ENCODE measurements at places on chromosomes 1 and 21. TPM values are rescaled to one million over a fixed set of nuclear protein-coding genes. Genes with fewer than 3 reads are reported as not detected.

The CCDC30 gene
- total RNA-seq: 3.2 TPM

DNA sequence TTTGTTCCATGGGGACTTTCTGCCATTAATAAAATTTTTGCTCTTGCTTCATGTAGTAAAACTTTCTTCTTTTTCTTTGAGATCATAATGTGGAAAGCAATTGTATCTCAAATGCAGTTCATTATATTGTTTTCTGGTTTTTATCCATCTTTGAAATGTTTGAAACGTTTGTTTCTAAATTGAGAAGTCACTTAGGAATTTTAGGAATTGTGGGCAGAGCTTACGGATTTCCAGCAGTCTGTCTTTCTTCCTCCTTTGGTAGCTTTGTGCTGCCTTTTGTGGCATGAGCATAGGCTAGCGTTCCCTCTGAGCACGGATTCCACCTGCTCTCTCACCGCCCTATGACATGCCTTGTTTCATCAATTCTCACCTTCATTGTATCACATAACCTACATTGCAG is 2.9 kb upstream of the ST6GALNAC5 start:
- no peak for DNase-seq

DNA sequence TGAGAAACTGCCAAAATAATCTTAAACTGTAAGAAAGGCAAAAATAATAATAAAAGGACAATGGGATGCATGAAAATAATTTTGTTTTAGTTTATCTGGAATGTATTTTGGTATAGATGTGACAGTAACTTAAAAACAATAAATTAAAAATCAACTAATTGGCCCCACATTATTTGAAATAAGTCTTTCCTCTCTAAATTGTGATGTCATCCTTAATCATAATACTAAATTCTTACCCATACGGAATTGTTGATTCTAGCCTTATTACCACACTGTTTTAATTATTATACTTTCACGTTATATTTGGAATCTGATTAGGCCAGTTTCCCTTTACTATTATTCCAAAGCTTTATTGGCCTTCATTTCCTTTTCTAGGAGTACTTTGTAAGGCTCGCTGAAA is 7.7 kb downstream of the DESI2 start:
- no peak for DNase-seq

DNA sequence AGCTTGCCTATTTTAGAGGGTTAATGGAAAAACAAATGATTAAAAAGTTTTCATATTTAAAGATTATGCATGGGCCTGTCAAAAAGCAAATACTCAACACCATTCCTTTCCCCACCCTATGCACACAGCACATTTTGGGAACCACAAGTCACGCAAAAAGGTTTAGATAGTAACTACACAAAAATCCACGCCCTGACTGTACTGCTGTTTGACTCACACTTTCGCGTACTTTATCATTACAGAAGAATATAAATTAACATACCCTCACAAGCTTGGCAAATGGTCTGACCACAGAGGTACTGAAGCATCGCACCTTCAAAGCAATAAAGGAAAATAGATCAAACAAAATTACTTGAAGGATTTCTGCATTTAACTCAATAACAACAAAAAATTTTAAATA is 1.4 kb downstream of the ATP5PO start:
- DNase-seq: no peak

DNA sequence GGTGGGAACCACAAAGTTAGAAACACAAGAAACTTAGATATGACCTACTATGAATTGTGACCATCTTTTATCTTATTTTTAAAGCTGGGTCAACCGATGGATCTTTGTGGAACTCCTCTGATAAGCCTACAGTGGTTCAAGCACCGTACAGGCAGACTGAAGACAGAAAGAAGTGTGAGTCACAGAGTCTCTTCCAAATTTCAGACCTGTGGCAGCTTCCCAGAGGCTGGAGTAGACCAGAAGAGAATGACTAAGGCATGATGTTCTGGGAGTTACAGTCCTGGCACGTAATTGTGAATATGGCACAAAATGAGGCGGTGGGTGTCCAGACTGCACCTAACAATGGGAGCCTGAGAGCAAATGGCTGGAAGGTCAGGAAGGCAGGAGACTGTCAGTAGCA is 70.0 kb downstream of the LMO4 start:
- no peak for DNase-seq

DNA sequence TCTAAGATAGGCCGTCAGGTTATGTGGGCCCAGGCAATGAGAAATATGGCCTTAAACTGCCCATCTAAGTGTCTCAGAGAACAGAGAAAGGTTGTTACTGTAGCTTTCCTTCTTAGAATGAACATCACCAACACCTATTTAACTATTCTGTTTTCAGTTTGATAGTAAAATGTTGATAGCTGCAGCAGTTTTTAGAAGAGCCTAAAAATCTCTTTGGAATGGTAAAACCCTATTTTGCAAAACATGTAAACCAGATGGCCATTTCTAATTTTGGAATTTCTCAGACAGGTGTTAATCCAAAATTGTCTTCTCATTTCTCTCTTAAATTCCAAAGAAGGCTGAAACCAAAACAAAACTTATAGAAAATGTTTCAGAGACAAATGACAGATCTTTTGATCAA is 57.5 kb downstream of the DIPK1A start:
- no peak for DNase-seq

- DNase-seq: no peak
Observed at GRCh38 chr1:234843946-234844345, 234.0 kb upstream of the IRF2BP2 start.

DNA sequence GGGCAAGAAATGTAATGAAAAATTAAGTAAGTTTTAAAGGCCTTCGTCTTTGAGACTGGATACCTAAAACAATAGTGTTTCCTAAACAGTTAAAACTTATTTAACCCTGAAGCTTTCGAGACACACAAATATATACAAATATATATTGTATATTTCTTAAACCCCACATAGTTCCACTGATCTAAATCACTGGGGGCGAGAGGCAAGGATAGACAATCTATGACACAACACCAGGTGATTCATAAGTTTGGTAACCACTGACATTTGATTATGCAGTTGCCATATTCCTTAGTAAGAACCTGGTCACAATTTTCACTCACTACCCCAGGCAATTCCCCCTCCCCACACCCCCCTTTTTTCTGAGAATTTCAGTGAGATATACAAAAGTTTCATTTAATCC is 55.3 kb upstream of the BOLA1 start:
- DNase-seq: no peak

All from chondrocyte (in vitro differentiated cells).